ENCODE measurements at places on chromosomes 7 and 10.
A peak's percentile ranks its signal among the peaks of the same experiment; 100 is the strongest.

- no peak for DNase-seq
- no peaks in the 10 kb centered on the region for H3K36me3 ChIP-seq
- peaks cover 4% of the 10 kb centered on the region for H3K4me1 ChIP-seq
- H3K27me3 ChIP-seq, result no peaks in the 10 kb centered on the region
- no peak overlapping the region for H3K4me3 ChIP-seq
These were observed 93.0 kb upstream of the DNAAF5 start for GRCh38 chr7:633381-634018.

- no peaks in the 10 kb centered on the region for H3K27me3 ChIP-seq
- H3K27ac ChIP-seq, result no peak overlapping the region
- H3K4me1 ChIP-seq, result no peaks in the 10 kb centered on the region
- peaks cover 8% of the 10 kb centered on the region for H3K36me3 ChIP-seq
- no peak overlapping the region for H3K4me3 ChIP-seq
These were observed 101.7 kb downstream of the MGMT start for GRCh38 chr10:129568583-129569344.

DNA sequence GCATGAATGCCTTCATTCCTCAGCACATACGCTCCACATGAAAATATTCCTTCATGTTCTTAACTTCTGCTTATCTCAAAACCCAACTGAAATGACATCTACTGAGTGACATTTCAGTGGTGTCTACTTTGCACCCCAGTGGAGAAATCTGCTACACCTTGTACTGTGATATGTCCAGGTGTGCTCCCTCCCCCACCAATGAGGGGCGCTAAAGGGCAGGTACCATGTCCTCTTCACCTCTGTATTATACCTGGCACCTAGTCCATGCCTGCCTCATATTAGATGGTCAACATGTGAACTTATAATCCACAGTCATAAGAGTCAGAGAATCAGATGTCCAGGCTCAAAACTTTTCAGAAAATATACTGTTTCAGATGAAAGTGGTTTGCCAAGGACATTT, 2.1 kb downstream of the PAXIP1 start:
- no peak overlapping the region for H3K4me3 ChIP-seq
- H3K36me3 ChIP-seq, result peaks cover 25% of the 10 kb centered on the region
- no peak overlapping the region for H3K27ac ChIP-seq
- peak; percentile 39 for DNase-seq
- H3K27me3 ChIP-seq, result no peaks in the 10 kb centered on the region

DNA sequence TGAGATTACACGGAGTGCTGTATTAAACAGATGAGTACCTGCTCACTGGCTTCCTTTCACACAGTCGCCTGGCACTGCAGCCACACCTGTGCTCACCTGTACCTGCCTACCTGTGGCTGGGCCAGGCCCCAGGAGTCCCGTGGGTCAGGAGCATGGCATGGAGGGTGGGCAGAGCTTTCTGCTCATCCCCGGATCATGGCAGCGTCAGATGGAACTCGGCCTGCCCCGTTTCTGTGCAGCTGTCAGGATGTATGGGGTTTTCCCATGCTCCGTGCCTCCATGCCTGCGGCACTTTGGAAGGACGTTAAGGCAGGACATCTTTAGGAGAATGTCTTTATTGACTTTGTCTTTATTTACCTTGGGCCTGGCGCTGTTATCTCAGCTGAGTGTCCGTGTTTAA, 112.2 kb downstream of the MGMT start:
- no peaks in the 10 kb centered on the region for H3K27me3 ChIP-seq
- H3K4me1 ChIP-seq, result no peaks in the 10 kb centered on the region
- no peak for DNase-seq
- no peak overlapping the region for H3K4me3 ChIP-seq
- no peak overlapping the region for H3K27ac ChIP-seq

- H3K27me3 ChIP-seq, result no peaks in the 10 kb centered on the region
- H3K4me1 ChIP-seq, result no peaks in the 10 kb centered on the region
- no peaks in the 10 kb centered on the region for H3K36me3 ChIP-seq
- DNase-seq, result no peak
These were observed 179.6 kb upstream of the PHYHIPL start for GRCh38 chr10:58996866-58997265.

- no peak overlapping the region for H3K4me3 ChIP-seq
- no peaks in the 10 kb centered on the region for H3K36me3 ChIP-seq
- no peaks in the 10 kb centered on the region for H3K4me1 ChIP-seq
- no peaks in the 10 kb centered on the region for H3K27me3 ChIP-seq
- DNase-seq, result no peak
These were observed 209.6 kb upstream of the VWC2 start for GRCh38 chr7:49563693-49564378.

Data from CD4-positive, alpha-beta T cell (primary cell).